ENCODE measurements at places on chromosomes 3 and 15.

- peak; percentile 35 for DNase-seq
These were observed 39.3 kb upstream of the USP3 start for GRCh38 chr15:63465104-63465503.

DNA sequence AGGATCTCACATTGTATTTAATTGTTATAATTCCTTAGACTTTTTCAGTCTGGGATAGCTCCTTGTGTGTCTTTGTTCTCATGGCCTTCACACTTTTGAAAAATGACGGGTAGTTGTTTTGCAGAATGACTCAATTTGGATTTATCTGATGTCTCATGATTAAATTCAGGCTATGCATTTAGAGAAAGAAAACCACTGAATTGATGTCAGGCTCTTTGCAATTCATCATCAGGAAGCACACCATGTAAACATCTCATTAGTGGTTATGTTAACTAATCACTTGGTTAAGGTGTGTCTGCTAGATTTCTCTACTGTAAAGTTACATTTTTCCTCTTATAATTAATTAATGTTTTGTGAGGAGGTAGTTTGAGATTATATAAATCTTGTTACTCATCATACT, 8.0 kb upstream of the SLC22A13 start:
- DNase-seq, result no peak

DNA sequence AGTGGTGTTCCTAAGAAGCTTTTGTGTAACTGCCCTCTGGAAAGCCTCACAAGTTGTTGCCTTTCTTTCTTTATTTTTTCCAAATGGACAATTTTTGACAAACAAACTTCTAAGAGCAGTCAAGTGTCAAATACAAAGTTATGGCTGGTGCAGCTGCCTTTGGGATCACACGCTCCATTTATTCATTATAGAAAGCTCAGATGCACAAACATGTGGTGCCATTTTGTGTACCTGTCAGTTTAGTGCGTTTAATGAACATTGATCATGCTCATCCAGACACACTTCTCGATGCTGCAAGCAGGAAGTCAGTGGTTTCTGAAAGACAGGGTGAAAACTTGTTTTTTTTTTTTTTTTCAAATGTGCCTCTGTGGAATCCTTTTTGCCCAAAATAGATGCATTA, 324.5 kb downstream of the CNTN4 start:
- no peak for DNase-seq

GRCh38 chr3:51945926-51946705, 4.0 kb downstream of the PARP3 start:
- no peak for DNase-seq

DNA sequence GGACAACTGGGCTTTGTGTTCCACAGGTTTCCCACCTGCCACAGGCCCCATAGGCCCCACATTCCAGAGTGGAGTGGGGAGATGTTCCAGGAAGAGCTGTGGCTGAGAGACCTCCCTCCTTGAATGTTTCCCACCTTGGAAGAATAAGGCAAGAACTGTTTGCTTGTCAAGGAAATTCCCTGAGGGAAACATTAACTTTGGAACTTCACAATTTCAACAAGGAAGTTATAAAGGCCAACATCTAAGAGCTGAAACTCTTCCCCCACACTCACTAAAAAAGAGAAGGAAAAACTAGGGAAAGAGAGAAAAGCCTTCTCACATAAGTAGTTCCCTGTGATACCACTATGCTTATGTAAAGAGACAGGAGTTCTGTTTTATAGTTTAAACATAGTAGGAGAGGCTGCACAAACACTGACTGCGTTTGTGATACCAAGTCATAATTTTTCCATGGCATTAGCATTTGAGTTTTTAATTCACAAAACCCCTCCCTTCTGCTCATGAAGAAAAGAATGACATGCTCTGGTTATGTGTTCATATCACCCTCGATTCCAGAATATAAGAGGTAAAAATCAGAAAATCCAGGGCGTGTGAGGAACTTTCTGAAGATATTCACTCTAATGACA, 39.8 kb upstream of the SPRED1 start:
- no peak for DNase-seq

DNA sequence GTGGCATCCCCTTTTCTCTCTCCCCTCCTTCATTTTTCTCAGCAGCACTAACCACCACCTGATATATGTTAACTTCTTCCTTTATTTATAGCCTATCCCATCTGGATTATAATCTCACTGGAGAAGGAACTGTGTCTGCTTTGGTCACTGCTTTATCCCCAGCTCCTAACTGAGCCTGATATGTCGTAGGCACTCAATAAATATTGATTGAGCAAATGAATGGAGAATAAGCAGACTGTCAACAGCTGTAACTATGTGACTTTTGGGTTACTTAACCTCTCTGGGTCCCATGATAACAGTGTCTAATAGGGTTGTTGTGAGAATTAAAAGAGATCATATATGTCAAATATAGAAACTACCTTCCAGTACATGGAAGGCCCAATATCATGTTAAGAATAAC, 127.9 kb downstream of the MECOM start:
- DNase-seq, result no peak

DNA sequence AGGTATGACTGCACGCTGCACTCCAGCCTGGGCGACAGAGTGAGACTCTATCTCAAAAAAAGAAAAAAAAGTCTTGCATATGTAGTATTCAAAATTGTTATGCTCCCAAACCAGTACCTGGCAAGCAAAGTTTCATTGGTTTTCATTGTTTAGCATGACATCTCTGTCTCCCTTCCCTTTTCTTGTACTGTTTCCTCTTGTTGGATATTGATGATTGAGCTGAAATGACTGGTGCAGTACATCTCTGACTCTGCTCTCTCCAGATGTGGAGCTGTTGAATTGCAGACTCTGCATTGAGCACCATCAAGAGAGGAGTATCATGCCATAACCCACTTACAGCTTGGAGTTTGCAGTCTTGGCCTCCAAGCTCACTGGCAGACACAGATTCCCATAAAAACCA, 77.2 kb downstream of the FAM81A start:
- DNase-seq, result no peak

- no peak for DNase-seq
These were observed 176.9 kb downstream of the STAC start for GRCh38 chr3:36557021-36557707.

All from pons (tissue), 1 donor.